RPMI8226 (cell line): ENCODE measurements at places on chromosomes 13 and 19.

- DNase-seq = no peak
Observed at GRCh38 chr13:23716401-23716800, 146.2 kb downstream of the TNFRSF19 start.

GRCh38 chr13:51873837-51874236 is 12.1 kb downstream of the CCDC70 start:
- no peak for DNase-seq

DNA sequence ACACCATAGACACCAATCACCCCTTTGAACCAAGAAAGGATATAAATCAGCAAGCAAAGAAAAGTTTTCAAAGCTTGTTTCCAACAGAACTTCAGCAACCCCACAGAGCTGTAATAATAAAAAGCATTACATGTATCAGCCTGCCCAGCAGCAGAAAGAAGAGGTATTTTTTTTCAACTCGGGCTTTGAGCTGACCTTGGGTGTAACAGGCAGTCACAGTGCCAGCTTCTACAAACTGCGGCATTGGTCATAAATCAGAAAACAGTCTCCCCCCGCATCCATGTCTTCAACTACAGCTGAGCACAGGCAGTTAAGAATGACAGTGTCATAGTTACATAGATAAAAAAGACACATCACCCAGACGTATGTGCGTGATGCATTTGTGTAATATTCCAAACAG is 671.0 kb upstream of the SLITRK1 start:
- no peak for DNase-seq

GRCh38 chr13:78468621-78469020 is 134.7 kb downstream of the POU4F1 start:
- DNase-seq = no peak

DNA sequence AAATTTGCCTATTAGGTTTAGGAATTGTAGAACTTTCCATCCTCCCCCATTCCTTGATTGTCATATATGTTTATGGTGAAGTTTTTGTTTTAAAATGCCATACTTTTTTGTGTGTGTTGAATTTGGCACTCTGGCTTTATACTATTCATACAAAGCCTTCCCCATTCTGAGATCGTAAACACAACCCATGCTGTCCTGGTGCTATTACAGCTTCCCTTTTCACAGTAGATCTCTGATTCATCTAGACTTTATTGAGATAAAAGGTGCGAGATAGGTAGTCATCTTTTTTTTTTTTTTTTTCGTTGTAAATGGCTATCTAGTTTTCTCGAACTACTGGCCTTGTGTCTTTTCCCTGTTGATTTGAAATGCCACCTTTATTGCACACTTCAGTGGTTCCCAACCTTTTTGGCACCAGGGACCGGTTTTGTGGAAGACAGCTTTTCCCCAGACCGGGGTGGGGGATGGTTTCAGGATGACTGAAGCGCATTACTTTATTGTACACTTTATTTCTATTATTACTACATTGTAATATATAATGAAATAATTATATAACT is 94.6 kb downstream of the LRCH1 start:
- DNase-seq = no peak
